CD4-positive, alpha-beta T cell (primary cell): ENCODE measurements at places on chromosomes 4 and X.

- no peak for DNase-seq
Measured at GRCh38 chr4:53019485-53020382, 157.6 kb downstream of the RASL11B start.

GRCh38 chr4:147349193-147349592, 131.7 kb upstream of the EDNRA start:
- DNase-seq: no peak

- DNase-seq: no peak
Measured at GRCh38 chr4:91596718-91597117, 707.0 kb upstream of the GRID2 start.

DNA sequence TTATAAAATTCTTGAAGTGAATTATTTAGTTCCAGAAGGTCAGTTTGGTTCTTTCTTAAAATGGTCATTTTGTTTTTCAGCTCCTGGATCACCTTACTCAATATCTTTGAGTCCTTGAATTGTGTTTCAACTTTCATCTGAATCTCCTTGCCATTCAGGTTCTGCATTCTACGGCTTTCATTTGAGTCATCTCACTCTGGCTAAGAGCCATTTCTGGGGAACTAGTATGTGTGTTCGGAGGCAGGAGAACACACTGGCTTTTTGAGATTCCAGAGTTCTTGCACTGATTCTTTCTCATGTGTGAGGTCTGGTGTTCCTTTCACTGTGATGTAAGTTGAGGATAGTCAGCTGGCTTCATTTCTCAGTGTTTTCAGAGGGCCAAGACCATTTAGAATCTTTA, 708.4 kb upstream of the FRG1 start:
- no peak for DNase-seq

DNA sequence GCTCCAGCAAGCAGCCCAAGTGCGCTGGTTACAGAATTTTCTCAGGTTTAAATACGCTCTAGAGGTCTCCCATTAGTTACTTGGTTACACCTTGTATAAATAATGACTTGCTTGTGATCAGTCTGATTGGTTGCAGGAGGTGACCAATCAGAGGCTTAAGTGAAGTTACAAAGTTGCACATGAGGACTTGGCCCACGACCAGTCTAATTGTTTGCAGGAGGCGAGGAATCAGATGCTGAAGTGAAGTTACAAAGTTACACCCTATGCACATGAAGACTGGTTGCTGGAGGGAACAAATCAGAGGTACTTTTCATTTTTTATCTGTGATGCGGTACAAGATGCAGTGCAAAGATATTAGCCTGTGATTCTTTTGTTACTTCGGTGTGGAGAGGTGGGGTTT, 80.7 kb downstream of the UBE2NL start:
- no peak for DNase-seq

DNA sequence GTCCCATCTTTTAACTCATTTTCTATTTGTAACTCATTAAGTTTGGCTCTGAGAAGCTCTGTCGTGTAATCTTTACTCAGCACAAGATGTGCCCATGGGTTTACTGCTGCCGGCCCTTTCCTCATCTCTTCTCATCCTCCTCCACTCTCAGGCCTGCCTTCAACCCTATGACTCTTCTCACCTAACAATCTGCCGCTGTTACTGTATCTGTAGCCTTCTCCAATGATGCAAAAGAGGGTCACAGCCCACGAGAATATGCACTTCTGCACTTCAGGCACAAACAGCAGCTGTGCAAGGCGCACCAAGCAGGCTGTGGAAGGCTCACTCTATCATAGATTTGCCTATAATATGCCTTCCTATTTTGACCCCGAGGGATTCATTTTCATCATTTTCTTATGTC, 546.5 kb upstream of the GALNTL6 start:
- no peak for DNase-seq

DNA sequence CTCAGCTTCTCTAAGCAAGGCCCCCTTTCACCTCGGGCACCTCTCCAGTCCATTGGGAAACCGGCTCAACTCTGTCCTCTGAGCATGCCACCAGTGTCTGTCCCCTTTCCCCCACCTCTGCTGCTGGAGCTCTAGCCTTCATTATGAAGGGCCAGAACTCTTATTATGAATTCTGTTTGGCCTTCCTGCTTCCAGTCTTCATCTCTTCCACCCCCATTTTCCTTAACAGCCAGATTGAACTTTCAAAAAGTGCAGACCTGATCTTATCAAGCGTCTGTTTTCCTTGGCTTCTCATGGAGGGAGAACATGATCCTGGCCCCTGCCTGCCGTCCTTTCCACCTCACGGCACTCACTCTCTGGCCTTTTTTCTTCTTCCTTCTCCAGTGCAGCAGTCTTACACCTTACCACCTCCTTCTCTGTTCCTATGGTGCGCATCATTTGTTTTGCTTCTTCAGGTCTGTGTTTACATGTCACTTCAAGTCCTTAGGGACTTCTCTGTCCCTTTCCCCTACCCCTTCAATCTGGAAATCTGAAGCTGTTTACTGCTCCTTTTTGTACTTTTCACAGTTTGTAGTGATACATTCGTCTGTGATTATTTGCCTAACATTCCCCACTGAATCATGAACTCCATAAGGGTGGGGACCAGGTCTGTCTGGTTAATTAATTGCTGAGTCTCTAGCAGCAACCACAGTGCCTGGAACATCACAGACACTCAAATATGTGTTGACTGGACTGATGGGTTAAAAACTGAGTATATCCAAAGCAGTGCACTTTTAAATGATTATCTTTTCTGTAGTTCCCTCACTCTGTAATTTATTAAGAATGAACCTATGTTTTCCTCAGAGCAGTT, 55.8 kb downstream of the FNIP2 start:
- DNase-seq: no peak

- no peak for DNase-seq
Measured at GRCh38 chrX:115427861-115428410, 133.0 kb upstream of the PLS3 start.
